Activated T-cell treated with anti-CD3 and anti-CD28 coated beads, Interleukin-2, amount 50 U/mL, for 4 hours (primary cell): ENCODE measurements at places on chromosomes 7 and 10. TPM values are rescaled to one million over a fixed set of nuclear protein-coding genes. Genes with fewer than 3 reads are reported as not detected.

The IMPDH1 gene
- total RNA-seq, result 88.4 TPM

The BTRC gene
- 14.8 TPM for total RNA-seq

- no peak for DNase-seq
These were observed 621.2 kb downstream of the REEP3 start for GRCh38 chr10:64142395-64142794.

- DNase-seq, result no peak
These were observed 23.1 kb downstream of the WASL start for GRCh38 chr7:123725586-123726171.

- DNase-seq, result no peak
These were observed 1.0 kb downstream of the ASAH2 start for GRCh38 chr10:50250096-50250854.

GRCh38 chr10:3217301-3217700, 44.7 kb upstream of the PITRM1 start:
- DNase-seq, result no peak

- no peak for DNase-seq
These were observed 15.5 kb downstream of the ENTPD7 start for GRCh38 chr10:99674762-99675161.

DNA sequence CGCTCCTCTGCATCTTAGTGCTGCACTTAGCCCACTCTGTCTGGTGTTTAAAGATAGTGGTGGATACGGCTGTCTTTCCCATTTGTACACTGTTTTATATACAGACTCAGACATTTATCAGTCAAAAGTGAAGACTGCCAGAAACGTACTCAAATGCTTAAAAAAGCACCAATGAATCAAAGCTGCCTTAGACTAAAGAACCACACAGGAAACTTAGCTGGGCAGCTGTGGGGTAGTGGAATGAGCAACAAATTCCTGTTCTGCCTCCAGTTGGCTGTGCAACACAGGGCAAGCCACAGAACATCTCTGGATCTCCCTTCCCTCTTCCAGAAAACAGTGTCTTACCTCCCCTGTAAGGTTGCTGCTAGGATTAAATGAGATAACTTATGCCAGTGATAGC, 76.0 kb downstream of the ATXN7L1 start:
- DNase-seq, result no peak

The HABP2 gene
- not detected for total RNA-seq

The SKAP2 gene
- 4.1 TPM for total RNA-seq

DNA sequence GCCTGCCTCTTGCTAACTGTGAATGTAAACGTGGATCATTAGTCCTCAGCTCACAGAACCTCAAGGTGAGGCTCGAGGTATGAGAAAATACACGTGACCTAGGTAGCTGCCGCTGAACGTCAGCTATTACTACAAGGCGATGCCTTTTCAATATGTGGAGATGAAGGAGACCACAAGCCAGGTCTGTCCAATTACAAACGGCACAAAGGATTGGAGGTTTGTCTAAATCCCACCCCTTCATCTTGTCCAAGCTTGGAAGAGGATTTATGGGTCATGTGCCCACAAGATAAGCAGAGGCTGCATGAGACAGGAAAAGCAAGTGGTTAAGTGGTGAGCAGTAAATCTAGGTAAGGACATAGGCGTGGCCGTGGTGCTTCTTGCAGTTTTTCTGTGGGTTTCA, 3.4 kb downstream of the H2BK1 start:
- no peak for DNase-seq

DNA sequence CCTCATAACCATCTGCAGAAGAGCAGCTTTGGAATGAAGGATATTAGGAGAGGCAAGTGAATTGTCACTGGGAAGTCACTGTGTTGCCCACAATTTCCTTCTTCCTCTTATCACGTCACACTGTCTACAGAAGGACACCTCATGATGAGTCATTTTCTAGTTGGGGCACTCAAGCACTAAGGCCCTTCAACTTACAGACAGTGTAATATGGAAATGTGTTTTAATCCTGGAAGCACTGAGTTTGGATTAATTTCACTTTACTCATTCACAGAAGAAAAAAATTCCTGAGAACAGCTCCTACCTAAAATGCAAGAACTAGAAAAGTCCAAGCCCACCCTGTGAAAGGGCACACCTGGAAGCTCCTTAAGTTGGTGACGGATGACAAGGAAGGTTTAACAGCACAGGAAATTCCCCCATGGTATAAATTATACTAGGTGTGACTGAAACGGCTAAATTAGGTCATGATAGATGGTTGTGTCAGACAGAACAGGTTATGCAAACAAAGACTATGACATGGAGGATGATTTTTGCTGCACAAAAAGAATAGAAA, 56.6 kb downstream of the PARD3 start:
- DNase-seq, result no peak

- DNase-seq, result no peak
These were observed 14.1 kb downstream of the CFAP46 start for GRCh38 chr10:132928261-132928660.

The BTBD16 gene
- not detected for total RNA-seq

DNA sequence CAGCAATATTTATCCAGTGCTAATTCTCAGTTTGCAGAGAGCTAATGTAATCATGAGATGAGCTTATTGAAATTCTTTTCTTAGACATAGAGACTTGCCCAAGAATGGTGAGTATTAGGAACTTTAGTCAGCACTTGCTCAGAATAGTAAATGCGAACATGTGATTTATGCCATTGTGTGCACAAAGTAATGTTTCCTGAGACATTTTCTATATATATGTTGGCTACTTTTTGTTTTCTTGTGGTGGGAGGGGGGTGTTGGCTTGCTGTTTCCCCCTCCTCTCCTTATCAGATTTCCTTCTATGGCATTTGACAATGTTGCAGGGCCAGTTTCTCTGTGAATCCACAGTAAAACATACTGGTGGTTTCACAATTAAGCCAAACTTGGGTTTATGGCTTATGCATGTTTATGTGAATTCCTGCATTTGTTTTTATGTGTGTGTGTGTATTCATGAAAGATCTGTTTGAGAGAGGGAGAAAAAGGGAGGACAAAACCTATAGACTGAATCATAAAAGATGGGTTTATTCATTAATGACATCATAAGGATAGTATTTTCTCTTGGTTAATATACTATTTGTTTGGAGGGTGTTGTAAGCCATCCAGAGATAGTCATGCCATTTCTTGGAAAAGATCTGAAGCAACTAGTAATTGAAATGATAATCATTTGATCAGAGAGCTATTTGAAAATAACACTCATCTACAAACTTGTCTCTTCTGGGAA, 36.3 kb downstream of the ARID5B start:
- DNase-seq, result no peak

GRCh38 chr7:140143997-140144396, 32.8 kb downstream of the KDM7A start:
- DNase-seq, result no peak

- DNase-seq, result no peak
These were observed 550.4 kb downstream of the TCERG1L start for GRCh38 chr10:130761032-130761575.

The LCOR gene
- 21.9 TPM for total RNA-seq

The METTL27 gene
- total RNA-seq, result not detected

DNA sequence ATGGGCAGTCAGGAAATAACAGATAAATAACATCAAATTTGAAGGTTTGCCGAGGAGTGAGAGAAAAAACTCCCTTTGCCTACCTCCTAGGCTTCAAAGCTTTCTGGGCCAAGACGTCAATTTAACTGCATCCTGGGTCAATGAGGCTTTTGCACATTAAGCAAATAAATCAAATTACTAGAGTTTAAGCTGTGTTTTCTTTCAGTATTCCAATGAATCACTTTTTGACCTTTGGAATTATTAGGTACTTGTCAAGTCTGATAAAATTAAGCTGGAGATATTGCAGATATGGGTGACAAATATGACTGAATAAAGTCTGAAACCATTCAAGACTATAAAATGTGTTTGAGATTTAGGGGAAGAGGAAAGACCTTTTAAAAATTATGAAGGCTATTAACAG, 22.2 kb downstream of the GLUD1 start:
- no peak for DNase-seq

DNA sequence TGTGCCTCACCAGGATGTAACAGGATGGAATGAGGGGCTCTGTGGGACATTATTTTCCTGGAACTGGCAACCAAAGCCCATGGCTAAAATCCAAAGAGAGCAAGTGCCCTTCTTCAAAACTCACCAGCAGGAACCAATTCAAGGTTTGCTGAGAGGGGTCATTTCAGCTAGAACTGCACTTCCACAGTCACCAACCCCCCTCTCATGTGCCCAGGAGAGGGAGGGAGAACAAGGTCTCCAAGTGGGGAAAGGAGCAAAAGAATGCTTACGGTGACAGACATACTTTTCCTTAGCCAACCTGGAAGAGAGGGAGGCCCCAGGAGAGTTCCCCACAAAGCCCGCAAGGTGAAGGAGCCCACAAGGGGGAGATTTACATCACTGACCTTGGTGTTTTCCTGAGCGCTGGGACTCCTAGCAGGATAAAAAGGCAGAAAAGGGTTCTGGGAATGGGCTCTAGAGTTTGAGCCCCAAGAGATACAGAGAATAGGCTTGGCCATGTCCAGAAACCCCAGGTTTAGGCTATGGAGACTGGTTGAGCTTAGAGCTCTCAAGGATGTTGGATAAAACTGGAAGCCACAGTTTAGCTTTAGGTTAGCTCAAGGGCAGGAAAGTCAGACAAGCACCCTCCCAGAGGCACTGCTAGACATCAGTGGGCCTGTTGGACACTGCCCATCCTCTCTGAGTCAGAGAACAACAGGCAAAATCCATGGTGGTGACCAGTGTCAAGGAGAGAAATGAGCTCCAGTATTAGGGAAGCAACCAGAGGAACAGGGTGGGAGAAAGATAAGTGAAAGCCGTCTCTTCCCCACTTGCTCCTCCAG, 63.9 kb upstream of the GHITM start:
- no peak for DNase-seq

GRCh38 chr7:33624215-33624614, 281.1 kb upstream of the BMPER start:
- no peak for DNase-seq

- no peak for DNase-seq
These were observed 108.0 kb downstream of the SND1 start for GRCh38 chr7:127759945-127760421.

DNA sequence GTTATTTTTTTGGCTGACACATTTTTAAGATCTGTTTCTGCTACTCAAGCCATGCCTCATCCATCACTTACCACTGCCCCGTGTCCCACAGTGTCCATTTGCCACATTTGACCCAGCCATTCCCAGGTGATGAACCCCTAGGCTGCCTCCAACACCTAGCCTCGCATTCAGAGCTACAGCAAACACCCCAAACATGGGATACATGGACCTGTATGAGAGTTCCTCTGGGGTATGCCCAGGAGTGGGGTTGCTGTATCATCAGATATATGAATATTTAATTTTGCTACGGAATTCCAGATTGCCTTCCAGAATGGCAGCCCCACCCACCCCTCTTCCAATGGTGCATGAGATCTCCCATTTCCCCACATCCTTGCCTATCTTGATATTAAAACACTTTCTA, 190.1 kb upstream of the RNF32 start:
- DNase-seq, result no peak

- DNase-seq, result no peak
These were observed 7.3 kb upstream of the RHOBTB1 start for GRCh38 chr10:60951272-60951724.

DNA sequence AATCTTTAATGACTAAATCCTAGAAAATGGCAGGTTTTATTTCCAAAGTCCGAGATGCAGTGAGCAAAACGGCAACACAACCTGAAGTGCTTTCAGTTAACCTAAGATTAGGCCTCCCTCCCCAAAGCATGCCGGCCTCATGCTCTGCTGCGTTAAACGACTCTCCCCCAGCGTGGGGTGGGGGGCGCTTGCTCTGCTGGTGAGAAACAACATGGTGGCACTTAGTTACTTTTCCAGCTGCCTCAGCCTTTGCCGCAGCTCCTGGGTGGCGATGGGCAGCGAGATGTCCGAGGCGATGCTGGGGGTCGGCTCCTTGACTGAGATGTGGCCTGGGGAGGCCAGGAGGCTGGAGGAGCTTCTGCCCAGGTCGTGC, 36.7 kb upstream of the NCAPG2 start:
- no peak for DNase-seq

DNA sequence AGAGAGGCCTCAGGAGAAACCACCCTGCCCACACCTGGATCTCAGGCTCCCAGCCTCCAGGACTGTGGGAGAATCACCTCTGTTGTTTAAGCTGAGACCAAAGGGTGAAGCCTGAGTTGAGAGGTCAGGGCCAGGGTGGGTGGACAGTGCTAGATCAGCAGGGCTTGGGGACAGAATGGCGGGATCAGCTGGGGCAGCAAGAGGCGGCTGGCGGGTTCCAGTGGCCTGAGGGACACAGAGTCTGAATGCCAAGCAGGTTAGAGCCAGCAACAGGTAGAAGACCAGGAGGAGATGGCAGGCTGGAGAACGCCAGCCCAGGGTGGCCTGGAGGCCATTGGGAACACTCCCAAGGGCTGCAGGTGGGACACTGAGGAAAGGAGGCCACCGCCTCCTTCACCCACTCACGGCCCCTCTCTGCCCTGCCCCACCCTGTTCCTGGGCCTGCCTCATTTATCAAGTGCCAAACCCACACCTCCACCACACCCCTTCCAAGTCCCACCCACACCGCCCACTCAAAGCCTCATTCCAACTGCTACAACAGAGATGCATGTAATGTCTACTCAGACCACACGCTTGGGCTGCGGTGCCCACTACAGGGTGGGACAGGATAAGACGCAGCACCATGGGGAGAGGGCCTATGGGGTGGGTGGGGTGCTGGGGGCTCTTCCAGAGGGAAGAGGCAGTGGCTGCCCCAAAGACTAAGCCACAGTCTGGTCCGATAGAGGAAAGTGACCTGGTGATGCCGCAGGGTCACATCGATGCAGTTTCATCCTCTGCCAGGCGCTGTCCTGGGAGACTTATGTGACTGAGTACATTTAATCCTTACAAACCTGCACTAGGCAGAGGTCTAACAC, 173.9 kb downstream of the TNS3 start:
- DNase-seq, result no peak

- DNase-seq, result no peak
These were observed 2.8 kb upstream of the FLNC start for GRCh38 chr7:128827248-128827958.

- no peak for DNase-seq
These were observed 288.1 kb upstream of the PRKCQ start for GRCh38 chr10:6868036-6868725.

The ZNF425 gene
- total RNA-seq, result 0.43 TPM

- no peak for DNase-seq
These were observed 16.1 kb upstream of the PIK3CG start for GRCh38 chr7:106848851-106849442.

- DNase-seq, result no peak
These were observed 42.0 kb downstream of the LYZL2 start for GRCh38 chr10:30587522-30588031.

- DNase-seq, result no peak
These were observed 18.0 kb upstream of the ZNF488 start for GRCh38 chr10:47401874-47402640.

DNA sequence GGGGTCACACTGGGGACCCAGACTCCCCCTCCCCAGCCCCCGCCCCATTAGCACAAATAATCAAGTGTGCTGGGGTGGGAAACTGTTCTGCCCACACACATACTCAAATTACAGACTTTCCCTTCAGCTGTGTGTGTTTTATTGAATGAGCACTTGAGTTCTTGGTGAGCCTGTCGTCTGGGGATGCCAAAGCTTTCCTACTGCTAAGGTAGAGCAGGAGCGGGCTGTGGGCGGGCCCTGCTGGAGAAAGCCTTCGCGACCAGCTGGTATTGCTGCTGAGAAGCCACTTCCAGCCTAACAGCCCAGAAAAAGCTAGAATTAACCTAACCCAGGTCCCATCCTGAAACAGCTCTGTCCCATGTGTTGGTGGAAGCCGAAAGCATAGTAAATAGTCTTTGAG, 87.0 kb upstream of the KMT2E start:
- no peak for DNase-seq
